ENCODE measurements at places on chromosomes 16 and 17.

- DNase-seq: peak; percentile 34
Observed at GRCh38 chr16:16033208-16033717, 83.8 kb downstream of the ABCC1 start.

GRCh38 chr16:80105160-80105559, 435.6 kb upstream of the DYNLRB2 start:
- DNase-seq: no peak

DNA sequence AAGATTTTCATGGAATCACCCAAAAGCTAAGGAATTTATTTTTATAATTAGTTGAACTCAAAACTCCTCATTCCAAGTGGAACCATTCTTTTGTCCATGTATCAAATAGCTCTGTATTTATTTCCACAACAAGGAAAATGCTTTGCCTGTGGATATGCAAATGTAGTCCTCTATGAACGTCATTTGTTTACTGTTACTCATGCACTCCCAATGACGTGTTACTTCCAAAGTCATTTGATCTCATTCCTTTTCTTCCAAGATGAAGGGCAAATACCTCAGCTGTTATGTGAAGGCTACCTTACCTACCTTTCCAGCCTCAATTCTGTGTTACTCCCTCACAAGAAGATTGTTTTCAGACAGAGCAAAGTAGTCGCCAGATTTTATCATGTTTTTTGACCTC, 83.7 kb downstream of the ITFG1 start:
- no peak for DNase-seq

- no peak for DNase-seq
Observed at GRCh38 chr17:67011527-67012175, 32.7 kb upstream of the CACNG1 start.

- no peak for DNase-seq
Observed at GRCh38 chr16:78638371-78638770, 538.9 kb downstream of the WWOX start.

DNA sequence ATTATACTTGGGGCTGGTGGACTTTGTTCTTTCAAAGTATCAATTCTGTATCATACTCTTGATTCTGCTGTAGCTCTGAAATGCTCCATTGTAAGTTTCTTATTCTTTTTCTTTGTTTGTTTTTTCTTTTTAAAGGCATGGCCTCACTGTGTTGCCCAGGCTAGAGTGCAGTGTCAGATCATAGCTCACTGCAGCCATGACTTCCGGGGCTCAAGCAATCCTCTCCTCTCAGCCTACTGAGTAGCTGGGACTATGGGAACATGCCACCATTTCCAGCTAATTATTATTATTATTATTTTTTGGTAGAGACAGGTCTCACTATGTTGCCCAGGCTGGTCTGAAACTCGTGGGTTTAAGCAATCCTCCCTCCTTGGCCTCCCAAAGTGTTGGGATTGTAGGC, 38.9 kb upstream of the METTL9 start:
- no peak for DNase-seq

DNA sequence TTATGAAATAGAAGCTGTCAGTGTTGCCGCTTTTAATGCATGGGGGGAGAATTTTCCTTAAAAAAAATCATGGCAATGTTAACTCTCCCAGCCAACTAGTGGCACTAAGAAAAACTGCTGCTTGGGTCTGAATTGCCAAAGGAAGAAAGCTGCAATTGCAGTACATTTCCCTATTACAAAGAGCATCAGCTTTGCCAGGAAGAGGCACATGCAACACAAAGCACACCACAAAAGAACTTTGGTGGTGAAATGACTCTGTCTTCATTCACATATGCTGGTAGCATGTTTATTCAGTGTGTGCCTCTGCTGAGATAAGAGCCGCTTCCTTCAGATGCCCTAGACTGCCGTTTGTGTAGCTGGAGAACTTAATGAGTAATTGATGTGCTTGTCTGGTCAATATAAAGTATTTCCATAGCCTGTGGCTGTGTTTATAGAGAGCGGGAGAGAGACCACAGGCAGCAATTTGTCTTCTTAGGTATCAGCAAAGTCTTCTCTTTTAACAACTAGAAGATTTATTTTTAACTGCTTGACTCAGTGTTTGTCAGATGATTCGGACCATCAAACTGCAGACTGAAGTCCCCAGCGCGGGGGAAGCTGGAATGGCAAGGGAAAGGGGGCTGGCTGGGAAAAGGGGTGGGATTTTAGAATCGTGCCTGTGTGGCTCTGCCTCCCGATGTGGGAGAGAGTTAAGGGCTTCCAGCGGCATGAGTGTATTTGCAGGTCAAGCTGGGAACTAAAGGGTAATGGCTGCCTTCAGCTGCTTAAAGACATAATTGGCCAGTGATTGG, 115.1 kb downstream of the MRTFB start:
- peak; percentile 20 for DNase-seq

DNA sequence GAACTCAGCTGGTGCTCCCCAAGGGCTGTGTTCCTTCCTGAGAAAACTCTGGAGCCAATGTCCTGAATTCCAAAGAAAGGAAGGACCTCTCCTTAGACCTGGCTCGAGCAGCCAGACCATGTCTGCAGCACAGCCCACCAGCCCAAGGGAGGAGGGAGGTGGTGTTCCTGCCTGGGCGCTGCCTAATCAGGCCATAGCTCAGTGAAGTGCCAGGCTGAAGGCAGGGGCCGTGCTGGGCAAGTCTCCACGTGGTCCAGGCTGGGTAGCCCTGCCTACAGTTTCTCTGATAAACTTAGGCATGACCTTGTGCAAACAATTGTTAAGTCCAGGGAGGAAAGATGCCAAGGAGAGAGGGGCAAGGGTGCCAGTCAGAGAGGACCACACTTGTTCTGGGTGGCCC, 76.8 kb downstream of the MPRIP start:
- no peak for DNase-seq

DNA sequence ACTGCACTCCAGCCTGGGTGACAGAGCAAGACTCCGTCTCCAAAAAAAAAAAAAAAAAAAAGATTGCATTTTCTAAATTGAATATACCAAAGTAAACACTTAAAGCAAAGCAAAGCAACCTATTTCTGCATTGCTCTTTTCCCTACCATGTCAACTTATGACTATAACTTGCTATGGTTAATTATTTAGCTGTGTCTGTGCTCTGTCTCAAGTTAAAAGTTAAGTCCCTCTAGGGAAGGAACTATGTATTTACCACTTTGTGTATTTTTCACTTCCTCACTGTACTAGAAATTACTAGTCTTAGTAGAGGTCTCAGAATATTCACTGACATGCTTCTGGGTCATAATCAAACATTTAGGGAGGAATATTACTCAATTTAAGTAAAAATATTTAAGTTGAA, 711.7 kb upstream of the SOX9 start:
- DNase-seq: no peak

GRCh38 chr16:14672403-14672971, 21.6 kb downstream of the PLA2G10 start:
- DNase-seq: peak; percentile 37

Measured in activated CD8-positive, alpha-beta T cell treated with anti-CD3 and anti-CD28 coated beads for 36 hours (primary cell).